Brain microvascular endothelial cell (primary cell): ENCODE measurements at places on chromosomes 2 and 18.

- DNase-seq = no peak
These were observed 9.3 kb downstream of the KCNIP3 start for GRCh38 chr2:95306336-95306895.

DNA sequence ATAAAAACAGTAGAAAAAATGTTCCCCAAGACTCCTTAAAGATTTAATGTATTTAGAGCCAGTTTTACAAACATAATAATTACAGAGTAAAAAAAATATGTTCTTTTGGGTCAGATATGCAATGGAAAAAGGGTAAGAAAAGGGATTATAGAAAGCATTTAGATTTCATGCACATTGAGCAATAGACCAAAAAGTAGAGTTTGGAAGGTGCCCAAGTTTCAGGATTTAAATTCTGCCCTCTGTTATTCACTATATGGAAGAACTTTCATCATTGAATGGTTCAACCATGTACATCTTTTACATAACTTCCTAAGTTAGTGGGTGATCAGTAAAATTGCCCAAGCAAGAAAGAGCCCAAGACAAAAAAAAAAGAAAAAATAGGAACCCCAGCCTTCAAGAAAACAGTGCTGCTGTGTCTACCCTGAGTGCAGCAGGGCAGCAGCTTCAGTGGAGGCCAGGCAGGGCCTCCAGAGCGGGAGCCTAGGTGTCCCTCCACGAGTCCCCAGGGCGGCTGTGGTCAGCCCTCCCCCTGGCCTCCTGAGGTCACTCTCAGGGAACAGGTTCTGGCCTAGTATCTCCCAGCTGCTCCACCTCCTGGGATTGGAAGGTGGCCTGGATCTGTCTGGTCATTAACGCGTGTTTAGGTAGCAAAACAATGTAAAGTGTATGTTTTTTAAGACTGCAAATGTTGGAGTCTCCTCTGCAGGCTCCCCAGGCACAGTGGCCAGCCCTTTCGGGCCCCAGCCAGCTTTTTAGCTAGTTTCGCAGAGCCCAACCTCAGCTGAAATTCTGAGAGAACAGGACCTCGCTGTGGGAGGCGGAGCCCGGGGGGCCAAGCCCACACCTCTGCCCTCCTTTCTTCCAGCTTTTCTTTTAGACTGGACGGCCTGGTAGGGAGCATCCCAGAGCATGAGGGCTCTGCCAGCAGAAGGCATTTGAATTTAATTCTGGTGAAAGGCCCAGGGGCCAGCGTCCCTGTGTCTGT lies 77.3 kb downstream of the TEX51 start:
- no peak for DNase-seq

GRCh38 chr2:134361648-134362047 lies 107.8 kb downstream of the MGAT5 start:
- no peak for DNase-seq

DNA sequence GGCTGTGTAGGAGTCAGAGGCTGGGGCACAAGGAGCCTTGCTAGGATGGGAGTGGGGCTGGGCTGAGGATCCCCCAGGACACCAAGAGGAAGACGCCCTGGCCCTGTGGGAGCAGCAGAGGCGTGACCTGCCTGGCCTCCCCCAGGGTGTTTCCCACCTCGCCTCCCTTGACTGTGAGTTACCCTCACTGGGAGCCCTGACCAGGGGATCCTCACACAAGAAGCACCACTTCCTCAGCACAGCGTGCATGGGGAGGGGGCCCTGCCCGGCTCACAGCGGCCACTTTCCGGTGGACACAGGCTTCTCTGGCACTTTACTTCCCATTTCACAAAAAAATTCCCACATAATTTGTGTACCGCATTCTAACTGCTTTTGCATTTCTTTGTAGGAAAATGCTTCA lies 187.7 kb downstream of the EIPR1 start:
- no peak for DNase-seq

DNA sequence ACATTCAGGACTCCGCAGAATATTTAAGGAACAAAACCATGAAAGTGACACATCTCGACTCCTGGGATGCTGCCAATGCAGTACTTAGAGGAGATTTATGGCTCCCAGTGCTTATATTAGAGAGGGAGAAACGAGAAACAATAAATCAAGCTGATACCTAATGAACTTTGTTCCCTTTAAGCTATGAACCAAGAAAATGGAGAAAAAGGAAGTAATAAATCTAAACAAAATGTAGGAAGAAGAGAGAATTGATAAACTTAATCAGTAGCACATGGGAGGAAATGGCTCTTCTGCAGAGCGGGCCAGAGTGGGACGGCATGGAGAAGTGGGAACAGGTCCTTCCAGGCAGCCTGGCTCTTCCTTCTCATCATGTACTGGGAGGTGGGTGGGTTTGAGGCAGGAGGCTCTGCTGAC lies 42.7 kb downstream of the NPPC start:
- DNase-seq = no peak

- DNase-seq = no peak
These were observed 32.2 kb upstream of the REL start for GRCh38 chr2:60849187-60849586.
